ENCODE measurements at places on chromosomes 12 and 14.

DNA sequence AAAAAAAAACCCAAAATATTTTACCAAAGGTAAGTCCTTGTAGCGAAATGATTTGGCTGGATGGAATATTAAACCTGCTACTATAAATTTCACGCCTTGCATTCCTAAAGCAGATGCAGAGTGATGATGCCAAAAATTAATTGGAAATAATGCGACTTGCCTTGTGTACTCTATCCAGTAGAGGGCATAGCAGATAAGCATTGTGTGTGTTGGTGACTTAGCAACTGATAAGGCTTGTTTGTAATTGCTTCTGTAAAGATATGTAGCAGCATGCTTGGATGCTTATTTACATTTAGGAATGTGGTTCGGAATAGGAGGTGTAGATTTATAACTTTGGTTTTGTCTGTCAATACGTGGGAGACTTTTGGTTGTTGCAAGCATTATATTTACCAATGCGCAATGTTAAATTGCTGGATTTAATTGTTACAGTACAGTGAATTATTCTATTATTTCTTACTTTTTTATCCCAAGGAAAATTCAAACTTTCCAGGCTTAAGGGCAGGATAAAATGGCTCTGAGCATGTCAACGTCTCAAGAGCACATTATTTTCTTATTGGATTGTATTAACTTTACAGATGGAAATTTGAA is 80.5 kb downstream of the TMEM260 start:
- no peak for DNase-seq

DNA sequence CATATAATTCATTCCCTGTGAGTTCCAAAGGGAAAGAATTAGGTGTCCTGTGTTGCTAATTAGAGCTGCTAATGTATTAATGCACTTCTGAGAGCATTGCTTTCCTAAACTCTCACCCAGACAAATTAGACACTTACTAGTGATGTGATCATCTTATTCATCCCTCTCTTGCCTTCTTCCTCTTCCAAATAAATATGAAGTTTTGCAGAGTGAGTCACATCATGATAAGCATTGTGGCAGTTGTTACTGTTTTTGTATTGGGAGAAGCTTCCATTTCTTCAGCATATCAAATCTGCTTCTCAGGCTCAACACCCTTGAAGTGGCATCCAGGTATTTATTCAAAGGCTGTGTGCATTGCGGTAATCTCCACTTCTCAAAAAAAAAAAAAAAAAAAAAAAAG is 37.3 kb upstream of the E2F7 start:
- no peak for DNase-seq

DNA sequence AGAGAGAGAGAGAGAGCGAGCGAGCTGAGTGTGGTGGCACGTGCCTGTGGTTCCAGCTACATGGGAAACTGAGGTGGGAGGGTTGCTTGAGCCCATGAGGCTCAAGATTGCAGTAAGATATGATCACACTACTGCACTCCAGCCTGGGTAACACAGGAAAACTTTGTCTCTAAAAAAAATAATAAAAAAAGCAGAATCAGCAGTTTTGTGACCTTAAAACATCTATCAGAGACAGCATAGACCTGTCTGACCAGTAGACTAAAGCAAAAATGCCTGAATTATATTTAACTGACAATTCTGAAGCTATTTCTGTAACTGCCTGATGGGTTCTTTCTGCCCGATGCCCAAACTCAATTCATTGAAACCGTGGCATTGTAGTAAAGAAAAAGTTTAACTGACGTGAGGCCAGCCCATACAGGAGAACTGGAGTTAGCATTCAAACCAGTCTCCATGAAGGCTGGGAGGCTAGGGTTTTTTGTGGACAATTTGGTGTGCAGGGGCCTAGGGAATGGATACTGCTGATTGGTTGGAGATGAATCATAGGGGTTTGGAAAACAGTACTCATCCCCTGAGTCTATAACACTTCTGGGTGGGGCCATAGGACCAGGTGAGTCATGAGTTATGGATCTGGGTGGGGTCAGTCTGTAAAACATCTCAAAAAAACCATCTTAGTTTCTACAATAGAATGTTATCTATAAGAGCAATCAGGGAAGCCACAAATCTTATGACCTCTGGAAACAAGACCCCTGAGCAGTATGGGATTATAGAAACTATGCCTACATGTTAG is 8.0 kb upstream of the RASSF8 start:
- no peak for DNase-seq

DNA sequence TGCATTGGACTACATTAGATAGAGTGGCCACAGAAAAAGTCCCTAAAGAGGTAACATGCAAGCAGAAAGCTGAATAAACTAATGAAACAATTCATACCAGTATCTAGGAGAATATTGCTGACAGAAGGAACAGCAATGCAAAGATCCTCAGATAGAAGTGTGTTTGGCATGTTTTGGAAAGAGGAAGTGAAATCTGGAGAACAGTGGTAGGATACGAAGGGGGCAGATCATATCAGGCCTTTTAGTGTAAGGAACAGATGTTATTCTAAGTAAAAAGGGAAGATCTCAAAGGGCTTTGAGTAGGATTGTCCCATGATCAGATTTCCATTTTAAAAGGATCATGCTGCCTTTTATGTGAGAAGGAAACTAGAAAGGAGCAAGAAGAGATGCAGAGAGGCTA is 342.9 kb downstream of the PAWR start:
- DNase-seq = no peak

- no peak for DNase-seq
Observed at GRCh38 chr14:104367866-104368750, 211.5 kb upstream of the C14orf180 start.

- no peak for DNase-seq
Observed at GRCh38 chr12:122403831-122404230, 18.6 kb downstream of the CLIP1 start.

DNA sequence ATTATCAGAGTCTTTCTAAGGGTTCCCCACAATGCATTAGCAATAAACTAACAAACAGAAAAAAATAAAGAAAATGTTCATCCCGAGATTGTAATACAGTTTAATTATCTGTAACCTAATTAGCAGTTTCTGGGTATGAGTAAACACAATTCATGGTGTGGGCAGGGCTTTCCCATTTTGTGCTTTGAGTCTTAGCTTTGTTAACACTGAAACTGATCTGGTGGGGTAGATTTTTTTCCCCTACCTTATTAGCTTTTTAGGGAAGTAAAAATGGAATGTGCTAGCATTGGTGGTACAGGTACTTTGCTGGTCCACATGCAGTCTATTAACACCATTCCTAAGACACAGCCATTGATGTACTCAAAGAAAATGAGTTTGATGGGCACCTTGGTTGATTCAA is 18.4 kb upstream of the KRR1 start:
- no peak for DNase-seq

DNA sequence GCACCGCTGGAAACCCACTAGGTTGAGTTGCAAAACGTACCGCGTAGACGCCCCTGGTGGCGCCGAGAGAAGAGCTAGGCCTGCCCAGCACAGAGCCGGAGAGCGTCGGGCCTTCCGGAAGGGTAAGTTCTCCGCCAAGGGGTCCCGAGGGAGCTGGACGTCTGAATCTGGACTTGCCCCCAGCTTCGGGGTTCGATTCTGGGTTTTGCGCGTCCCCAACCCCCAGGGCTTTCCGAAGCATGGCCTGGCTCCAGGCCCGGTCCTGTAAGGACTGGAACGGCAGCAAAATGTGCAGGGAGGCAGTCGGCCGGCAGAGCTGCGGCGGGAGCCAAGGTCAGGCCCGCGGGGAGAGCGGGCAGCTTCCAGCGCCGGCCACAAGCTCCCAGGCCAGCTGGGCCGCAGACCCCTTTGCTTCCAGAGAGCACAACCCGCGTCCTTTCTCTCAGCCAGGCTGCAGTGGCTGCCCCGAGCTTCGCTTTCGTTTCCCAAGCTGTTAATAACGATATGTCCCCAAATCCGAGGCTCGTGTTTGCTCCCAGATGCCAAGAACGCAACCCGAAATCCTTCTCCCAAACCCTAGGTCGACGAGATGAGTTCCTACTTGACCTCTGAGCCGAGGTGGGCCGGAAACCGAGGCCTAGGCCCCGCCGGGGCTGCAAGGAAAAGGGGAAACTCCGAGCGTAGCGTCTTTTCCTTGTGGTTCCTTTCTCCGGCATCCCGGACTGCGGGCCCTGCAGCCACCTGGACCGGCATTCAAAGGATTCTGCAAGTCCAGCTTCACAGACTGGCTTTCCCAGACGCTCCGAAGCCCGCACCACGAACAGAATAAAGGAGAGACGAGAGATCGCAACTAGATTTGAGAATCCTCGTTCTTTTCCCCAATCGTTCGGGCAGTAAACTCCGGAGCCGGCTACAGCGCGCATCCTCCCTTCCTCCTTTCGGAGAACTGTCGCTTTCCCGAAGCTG is 3.2 kb upstream of the TBX5 start:
- DNase-seq = no peak

Measured in activated CD4-positive, alpha-beta T cell treated with anti-CD3 and anti-CD28 coated beads, Interleukin-2, amount 50 U/mL, for 24 hours (primary cell).